ENCODE measurements at places on chromosomes 7 and 10.

DNA sequence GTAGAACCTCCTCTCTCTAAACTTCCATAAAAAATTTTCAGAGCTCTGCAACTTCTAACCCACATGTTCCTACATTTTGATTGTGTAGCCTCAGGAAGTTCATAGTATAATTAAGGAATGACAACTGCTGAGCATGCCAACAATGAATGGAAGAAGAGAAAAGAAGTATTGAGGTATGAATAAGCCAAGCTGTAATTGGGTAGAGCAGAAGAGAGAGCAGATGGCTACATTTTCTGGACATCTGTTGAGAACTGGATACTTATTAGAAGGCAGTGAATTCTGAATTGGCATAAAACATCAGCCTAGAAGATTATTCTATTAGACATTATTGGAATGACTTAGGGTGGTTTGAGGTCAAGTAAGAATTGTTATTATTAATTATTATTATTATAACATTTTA, 728.3 kb upstream of the PHF14 start:
- no peak for DNase-seq

DNA sequence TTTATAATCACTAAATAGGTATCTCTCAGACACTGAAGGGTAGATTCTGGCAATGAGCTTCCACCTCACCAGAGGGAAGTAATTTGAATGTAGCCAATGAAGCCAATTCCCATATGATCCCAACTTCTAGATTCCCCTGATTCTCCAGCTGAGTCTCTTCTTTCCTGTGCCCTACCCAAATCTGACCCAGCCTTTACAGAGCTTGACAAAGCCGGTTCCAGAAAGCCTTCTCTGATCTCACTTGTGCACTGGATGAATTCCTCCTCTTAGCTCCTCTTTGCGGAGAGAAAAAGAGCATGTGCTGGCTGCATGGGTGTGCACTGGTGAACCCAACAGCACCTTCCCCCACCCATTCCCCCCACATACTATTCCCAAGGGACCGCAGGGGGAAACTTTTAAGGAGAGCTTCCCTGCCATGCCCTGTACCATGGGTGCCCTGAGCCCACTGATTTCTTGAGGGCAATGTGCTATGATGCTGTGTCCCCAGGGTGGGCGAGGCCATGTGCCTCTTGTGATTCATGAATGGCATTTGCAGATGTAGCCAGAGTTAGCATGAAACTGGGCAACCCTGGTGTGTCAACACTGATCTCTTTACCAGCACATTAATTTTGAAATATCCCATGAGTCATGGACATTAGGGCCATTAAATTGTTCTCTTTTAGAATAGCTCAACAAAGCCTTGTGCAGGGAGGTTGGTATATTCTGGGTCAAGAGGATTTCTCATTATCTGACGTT, 50.4 kb upstream of the PLEKHA1 start:
- peak; percentile 25 for DNase-seq

DNA sequence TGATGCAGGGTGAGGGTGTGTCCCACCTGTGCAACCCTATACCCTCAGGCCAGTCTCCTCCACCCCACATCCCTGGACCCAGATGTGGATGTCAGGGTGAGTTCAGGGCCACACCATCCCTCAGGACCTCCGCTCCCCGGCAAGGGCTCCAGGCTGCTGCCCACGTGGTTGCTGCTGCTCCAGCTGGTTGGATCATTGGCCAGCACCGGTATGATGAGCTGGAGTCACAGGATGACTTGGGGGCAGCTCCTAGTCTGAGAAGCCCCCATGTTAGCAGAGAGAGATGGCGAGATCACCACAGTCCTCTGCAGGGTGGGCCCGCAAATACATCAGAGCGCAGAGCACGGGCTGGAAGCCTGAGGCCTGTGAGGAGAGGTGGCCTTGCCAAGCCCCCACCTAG, 103.3 kb upstream of the GDF10 start:
- DNase-seq = no peak

DNA sequence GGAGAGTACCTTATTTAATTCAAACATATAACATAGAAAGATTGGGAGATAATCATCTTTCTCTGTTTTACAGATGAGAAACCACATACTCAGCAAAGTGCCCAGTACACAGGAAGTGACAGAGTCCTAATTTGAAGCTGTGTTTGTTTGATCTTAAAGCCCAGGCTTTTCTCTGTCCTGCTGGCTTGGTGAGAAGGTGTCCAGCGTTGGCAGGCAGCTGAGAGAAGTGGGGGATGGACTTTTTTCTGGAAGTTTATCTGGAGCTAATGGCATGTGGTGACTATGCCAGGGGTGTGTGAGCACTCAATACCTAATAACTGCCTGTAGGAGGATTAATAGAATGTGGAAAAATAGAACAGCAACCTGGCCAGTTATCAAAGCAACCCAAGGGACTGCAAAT, 60.8 kb downstream of the NPSR1 start:
- no peak for DNase-seq

DNA sequence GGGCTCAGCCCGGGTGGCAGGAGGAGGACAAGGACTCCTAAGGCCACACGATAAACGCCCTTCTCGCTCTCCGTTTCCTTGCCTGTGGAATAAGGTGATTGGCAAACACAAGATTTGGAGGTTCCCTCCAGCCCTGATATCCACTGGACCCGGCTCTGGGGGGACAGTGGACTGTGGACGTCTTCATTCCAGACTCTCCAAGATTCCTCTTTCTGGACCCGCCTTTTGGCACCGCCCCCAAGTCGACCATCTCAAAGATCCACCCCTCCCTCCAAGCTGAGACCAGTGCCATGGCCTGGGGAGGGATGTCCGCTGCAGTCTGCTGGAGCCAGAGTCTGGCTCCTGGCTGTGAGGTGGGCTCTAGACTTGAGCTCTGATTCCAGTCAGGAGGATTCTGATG, 23.6 kb downstream of the ZNF783 start:
- DNase-seq = no peak
